Gastroesophageal sphincter (tissue), 4 donors: ENCODE measurements at places on chromosomes 13 and 19.

DNA sequence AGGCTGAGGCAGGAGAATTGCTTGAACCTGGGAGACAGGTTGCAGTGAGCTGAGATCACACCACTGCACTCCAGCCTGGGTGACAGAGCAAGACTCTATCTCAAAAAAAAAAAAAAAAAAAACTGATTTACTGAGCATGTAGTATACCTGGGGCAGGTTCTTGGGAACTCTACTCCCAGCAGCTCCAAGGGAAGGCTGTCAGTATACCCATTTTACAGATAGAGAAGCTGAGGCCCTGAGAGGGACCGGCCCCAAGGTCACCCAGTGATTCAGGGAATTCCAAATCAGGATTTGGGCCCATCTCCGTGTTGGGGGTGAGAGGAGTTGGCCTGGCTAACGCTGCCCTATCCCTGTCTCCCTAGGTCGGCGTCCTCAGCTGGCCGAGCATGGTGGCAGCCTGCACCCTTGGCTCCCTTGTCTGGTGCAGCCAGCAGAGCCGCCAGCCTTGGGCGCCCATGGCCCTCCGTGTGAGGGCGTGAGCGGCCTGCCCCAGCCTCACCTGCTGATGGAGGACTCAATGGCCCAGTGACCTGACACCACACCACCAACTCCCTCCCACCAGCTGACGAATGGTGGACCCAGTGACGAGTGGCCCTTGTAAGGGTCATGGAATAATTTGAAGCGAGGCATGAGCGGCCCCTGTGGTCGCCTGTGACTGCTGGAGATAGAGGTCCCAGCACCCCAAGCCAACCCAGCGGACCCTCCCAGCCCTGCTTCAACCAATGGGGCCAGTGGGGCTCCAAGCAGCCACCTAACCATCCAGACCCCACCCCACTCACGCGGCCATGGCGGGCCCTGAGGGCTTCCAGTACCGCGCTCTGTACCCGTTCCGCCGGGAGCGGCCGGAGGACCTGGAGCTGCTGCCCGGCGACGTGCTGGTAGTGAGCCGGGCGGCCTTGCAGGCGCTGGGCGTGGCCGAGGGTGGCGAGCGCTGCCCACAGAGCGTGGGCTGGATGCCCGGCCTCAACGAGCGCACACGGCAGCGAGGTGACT lies 2.4 kb downstream of the PIK3R2 start:
- ATAC-seq: no peak

- no peak for ATAC-seq
Observed at GRCh38 chr19:8304841-8305621, 3.1 kb downstream of the CD320 start.

- ATAC-seq: no peak
Observed at GRCh38 chr13:48919751-48920150, 56.0 kb upstream of the FNDC3A start.

- no peak for ATAC-seq
Observed at GRCh38 chr13:98348466-98349200, 171.6 kb upstream of the RNF113B start.

DNA sequence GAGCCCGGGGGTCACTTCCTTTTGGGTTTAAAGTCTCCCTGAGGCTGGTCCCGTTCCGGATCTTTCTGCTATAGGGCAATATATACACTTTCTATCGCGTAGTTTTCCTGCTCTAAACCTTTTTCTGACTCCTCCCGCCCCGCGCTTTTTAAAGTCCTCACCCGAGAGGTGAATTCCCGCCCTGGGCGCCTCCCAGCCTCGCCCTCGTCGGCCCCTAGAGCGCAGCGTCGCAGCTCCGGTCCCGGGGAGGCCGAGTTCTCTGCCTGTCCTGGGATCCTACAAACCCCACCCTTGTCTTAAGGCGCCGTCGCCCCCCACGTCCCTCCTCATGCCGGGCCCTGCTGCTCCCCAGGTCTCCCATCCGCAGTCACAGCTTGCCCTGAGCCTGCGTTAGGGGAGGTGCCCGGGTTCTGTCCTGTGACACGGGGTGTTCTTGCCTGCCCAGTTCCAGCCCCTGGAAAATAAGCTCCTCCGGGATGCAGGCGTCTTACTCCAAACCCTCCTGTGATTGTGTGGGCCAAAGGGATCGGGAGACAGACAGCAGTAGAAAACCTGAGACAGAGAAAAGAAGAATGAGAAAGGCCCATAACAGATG lies 491 bp downstream of the ZNF525 start:
- peak; percentile 48 for ATAC-seq

DNA sequence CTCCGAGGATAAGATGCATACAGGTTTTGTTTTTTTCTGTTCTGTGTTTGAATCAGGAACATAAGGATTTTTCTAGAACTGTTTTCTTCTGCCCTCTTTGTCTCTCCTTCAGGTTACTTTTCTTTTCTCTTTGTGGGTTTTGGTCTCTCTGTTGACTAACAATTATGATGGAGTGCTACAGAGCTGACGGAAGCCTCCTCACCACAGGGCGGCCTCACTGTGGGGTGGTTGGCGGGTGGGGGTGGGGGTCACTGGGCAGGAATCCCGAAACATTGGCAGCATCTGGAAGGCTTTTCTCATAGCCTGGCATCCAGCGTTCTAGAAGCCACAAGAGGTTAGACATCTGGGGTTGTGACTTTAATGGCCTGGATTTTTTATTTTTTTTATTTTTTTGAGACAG lies 12.0 kb upstream of the MATK start:
- ATAC-seq: no peak

GRCh38 chr13:65875031-65875430 lies 1355.1 kb downstream of the PCDH9 start:
- no peak for ATAC-seq

DNA sequence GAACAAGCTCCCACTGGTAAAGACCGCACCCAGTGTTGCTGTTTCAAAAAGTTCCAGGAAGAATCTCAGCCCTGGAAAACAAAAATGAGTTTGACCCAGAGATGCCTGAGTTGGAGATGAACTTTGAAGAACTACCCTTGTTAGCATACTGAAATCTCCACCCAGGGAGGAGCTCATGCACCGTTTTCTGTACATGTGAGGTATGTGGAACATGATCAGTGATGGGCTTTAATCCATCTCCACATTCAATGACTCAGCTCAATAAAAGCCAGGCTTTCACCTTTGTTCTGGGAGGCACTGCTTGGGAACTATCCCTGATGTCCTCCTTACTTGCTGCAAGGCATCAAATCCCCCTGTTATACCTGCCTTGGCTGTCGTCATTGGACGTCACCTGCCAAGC lies 279.9 kb downstream of the UQCRFS1 start:
- no peak for ATAC-seq

DNA sequence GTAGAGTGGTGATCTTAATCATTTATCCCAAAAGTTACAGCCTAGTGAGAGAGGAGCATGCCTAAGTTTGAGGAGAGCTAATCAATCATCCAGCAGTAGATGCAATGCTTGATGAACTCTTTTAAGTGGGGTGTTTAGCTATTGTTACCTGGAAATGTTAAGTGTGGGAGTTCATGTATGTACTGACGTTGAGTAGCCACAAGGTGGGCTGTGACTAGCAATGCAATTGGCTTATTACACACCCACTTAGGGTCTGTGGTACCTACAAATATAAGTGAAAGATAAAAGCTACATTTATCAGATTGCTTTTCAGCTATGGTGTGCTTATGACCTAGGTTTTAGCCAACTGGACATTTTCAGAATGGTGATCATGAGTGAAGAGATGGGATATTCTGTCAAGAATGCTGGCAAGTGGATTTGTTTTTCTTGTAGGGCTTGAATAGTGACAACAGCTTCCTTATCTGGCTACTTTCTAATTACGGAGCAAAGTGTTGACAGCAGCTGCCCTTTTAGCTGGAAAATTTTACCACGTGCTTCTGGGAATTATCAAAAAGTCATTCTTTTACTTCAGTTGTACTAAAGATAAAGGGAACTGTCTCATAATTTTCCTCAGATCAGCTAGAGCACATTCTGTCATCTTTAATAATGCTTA lies 170.6 kb downstream of the POSTN start:
- no peak for ATAC-seq

DNA sequence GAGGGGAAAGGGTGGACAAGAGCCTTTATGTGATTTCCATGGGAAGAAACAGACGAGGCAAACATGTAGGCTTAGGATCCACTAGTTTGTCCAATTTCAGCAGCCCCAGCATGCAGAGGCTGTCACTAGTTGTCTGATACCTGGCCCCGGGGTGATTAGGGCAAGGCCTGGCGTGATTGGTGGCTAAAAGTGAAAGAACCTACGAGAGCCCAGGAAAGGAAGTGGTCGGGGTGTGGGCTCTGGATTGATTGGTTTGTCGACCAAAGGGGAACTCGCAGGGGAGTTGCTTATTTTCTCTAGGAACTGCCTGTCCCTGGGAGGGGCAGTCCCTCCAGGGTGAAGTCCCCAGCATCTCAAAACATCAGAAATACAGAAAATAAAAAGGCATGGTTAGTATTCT lies 64.2 kb upstream of the UQCRFS1 start:
- no peak for ATAC-seq

GRCh38 chr19:1648459-1648849 lies 4.0 kb downstream of the TCF3 start:
- ATAC-seq: no peak

- peak; percentile 46 for ATAC-seq
Observed at GRCh38 chr19:46766569-46767317, 20.5 kb upstream of the STRN4 start.

- ATAC-seq: no peak
Observed at GRCh38 chr13:59086147-59086546, 1077.6 kb downstream of the DIAPH3 start.

DNA sequence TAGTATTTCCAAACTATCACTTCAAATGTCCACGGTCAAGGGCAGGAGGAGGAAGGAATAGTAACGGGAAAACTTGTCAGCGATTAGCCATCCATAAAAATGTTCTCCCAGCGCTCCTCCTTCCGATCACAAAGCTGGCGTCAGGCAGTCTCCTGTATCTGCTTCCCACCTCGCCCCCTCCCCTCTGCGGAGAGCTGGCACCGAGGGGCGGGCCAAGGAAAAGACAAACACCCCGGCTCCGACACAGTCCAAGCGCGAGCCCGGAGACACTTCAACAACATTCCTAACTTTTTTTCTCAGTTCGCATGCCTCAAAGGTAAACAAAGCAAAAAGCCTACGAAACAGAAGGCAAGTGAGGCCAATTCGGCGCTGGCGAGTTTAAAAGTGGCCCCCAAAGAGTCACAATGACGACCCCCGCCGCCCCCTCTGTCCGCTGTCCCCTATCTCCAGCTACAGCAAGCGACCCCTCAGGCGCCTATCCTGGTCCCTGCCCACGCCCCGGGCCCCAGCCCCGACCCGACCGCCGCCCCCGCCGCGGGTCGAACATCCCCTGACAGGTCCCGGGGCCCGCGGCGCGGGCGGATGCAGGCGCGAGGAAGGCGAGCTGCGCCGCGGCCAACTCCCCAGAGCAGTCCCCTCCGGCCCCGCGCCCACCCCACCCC lies 736 bp downstream of the SMAD9 start:
- ATAC-seq: peak; percentile 68

DNA sequence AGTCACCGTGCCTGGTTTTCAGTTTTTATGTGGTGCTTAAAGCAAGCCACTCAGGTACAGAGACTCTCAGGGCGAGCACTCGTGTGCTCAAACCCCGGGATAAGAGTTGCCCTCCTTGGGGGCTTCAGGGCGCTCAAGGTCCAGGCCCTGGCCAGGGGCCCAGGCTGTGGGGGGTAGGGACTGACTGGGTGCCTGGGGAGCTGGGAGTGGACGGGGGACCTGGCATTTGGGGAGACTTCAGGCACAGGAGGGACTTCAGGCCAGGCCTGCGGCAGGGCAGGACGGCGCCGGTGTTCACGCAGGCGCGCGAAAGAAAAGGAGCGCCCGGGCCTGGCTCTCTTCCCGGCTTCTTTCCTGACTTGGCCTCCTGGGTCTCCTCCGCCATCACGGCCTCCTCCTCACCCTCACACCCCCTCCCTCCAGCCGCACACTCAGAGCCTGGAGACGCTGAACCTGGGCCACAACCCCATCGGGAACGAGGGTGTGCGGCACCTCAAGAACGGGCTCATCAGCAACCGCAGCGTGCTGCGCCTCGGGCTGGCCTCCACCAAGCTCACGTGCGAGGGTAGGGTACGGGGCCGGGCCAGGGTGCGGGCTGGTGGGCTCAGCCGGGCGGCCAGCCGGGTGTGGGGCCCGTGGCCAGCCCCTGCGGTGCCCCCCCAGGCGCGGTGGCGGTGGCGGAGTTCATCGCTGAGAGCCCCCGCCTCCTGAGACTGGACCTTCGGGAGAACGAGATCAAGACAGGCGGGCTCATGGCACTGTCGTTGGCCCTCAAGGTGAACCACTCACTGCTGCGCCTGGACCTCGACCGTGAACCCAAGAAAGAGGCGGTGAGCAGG lies 16.1 kb downstream of the NKPD1 start:
- ATAC-seq: no peak

DNA sequence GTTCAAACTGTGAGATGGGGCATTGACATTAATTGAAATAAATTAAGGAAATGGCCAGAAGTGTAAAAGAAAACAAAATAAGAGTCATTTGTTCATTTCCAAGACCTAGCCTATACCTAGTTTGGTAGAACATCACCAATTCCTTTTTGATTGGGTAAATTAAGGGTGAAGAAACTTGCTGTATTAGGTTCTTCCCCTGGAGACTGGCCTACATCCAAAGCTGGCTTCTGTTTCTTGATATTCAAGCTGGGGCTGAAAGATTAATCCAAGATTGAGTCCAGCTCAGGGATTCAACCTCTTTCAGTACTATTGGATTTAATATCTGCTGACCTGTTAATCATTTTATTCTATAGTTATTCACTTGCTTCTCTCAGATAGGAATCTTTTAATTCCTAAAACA lies 183.2 kb downstream of the GPC6 start:
- ATAC-seq: no peak

- no peak for ATAC-seq
Observed at GRCh38 chr13:50224534-50224933, 209.3 kb downstream of the KCNRG start.

DNA sequence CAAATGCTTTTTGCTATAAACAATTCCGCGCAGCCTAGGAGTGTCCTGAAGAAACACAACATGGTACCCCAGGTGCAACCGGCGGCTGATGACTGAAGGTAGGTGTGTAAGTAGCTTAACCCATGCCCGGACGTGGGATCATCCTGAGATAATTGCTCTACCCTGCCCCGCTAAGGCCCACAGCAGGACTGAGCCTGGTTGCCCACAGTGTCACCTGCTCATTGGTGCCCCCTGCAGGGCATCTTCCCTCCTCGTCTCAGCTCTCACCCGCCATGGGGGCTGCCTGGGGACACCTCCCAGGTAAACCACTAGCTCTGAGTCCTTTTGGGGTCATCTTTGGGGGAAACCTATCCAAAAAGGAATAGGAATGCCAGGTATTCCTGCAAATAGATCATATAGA lies 22.3 kb downstream of the TMEM161A start:
- no peak for ATAC-seq

GRCh38 chr19:50377051-50377461 lies 799 bp downstream of the NR1H2 start:
- peak; percentile 2 for ATAC-seq

- peak; percentile 22 for ATAC-seq
Observed at GRCh38 chr13:66313413-66313812, 916.7 kb downstream of the PCDH9 start.

DNA sequence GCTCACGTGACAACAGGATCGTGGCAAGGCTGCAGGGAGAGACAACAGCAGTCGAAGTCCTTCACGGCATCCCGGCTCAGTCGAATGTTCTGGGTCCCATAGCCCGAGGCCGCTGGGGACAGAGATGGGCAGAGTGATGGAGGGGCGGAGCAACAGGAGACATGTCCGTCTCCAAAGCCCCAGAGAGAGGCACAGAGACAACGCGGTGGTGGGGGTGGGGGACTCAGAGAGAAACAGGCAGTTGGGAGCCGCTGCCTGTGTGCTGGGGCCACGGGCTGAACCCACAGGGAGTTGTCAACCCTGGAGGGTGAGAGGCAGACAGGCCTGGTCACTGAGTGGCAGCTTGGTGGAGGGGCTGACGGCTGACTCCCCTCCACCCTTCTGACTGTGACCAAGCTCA lies 20.4 kb downstream of the NOSIP start:
- ATAC-seq: no peak
